Glutamatergic neuron (in vitro differentiated cells): ENCODE measurements at places on chromosomes 12 and 14. TPM values are rescaled to one million over a fixed set of nuclear protein-coding genes. Genes with fewer than 3 reads are reported as not detected.
A peak's percentile ranks its signal among the peaks of the same experiment; 100 is the strongest.

DBX2 gene
- not detected for total RNA-seq

- peak overlapping the region; percentile 19 for H3K27ac ChIP-seq
- H3K4me3 ChIP-seq = no peak overlapping the region
- no peak for DNase-seq
- no peaks in the 10 kb centered on the region for H3K27me3 ChIP-seq
Measured at GRCh38 chr12:105025890-105026289, 39.8 kb downstream of the NOPCHAP1 start.

GUCY2C gene
- total RNA-seq = not detected

ZNF641 gene
- 21.7 TPM for total RNA-seq

GRCh38 chr14:71666571-71667145, 265.6 kb upstream of the RGS6 start:
- no peaks in the 10 kb centered on the region for H3K4me1 ChIP-seq
- no peaks in the 10 kb centered on the region for H3K36me3 ChIP-seq
- DNase-seq = no peak
- H3K27ac ChIP-seq = no peak overlapping the region
- no peak overlapping the region for H3K4me3 ChIP-seq

DNA sequence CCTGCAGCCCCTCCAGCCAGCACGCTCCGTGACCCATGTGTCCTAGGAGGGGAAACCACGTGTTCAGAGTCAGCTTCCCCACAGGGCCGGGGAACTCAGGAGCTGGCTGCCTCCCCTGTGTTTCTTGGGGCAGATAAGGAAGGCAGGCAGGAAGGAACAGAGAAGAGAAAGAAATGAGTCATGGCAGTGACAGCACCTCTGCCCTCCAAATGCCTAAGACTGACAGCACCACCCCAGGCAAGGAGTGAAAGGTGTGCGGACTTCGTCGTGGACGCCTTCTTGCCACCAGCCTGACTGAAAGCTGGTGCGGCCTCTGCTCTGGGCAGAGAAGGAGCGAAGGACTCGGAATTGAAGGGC, 167.0 kb upstream of the FKBP4 start:
- peaks cover 14% of the 10 kb centered on the region for H3K4me1 ChIP-seq
- H3K27ac ChIP-seq = peak overlapping the region; percentile 67
- DNase-seq = no peak
- peak overlapping the region; percentile 23 for H3K4me3 ChIP-seq
- H3K27me3 ChIP-seq = peaks cover 1% of the 10 kb centered on the region

DNA sequence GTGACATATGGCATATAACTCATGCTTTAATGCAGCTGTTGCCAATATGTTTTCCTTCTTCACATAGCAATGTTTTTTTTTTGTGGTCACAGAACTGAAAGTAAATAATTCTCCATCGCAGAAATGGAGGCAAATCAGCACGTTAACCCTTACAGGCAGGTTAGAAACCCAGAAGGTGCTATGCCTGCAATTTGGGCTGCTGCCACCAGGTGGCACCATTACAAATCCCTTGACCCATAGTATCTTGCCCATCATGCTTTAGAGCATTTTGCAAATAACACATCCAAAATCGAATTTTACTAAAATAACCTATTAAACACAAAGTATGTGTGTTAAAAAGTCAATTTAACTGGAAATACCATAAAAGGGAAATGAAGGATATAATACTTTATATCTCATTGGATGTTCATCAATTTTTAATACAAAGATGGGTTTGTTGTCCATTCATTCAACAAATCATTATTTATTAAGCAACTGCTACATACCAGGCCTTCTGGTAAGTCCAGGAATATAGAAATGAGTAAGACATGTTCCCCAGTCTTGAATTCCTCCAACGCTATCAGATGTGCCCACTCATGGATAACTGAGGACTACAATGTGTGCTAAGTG, 340.1 kb downstream of the GLT1D1 start:
- peak; percentile 31 for DNase-seq
- H3K27me3 ChIP-seq = peaks cover 15% of the 10 kb centered on the region
- H3K36me3 ChIP-seq = no peaks in the 10 kb centered on the region
- H3K4me1 ChIP-seq = peaks cover 14% of the 10 kb centered on the region

- no peak overlapping the region for H3K27ac ChIP-seq
- peaks cover 5% of the 10 kb centered on the region for H3K27me3 ChIP-seq
- H3K4me3 ChIP-seq = peak overlapping the region; percentile 58
- peaks cover 14% of the 10 kb centered on the region for H3K4me1 ChIP-seq
- no peak for DNase-seq
- peaks cover 20% of the 10 kb centered on the region for H3K36me3 ChIP-seq
Measured at GRCh38 chr14:95292660-95293425, 26.9 kb downstream of the CLMN start.

TRIM9 gene
- total RNA-seq = 11.9 TPM

DNA sequence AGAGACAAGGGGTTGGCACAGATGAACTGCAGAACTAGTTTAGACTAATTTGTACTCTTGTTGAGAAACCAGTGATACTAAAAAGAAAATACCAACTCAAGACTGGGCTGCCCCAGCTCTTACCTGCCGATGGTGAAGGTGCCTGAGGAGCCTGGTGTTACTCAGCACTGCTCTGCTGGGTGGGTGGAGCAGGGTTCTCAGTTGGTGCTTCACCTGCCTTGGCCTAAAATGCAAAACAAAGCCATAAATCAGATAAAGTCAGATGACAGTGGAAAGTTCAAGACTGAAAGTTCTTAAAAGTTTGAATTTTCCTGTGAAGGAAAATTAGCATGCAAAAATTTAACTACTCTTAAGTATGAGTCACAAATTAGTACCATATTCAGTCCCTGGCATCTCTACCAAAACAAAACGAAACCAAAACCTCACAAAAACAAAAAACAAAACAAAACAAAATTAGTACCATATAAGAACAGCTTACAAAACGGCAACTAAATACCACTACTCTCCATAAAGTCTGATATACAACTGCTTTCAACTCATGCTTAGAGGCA, 21.9 kb downstream of the YBX3 start:
- no peak overlapping the region for H3K4me3 ChIP-seq
- H3K27me3 ChIP-seq = no peaks in the 10 kb centered on the region
- no peaks in the 10 kb centered on the region for H3K4me1 ChIP-seq
- no peaks in the 10 kb centered on the region for H3K36me3 ChIP-seq
- no peak overlapping the region for H3K27ac ChIP-seq
- DNase-seq = no peak

MYH6 gene
- total RNA-seq = not detected

DNA sequence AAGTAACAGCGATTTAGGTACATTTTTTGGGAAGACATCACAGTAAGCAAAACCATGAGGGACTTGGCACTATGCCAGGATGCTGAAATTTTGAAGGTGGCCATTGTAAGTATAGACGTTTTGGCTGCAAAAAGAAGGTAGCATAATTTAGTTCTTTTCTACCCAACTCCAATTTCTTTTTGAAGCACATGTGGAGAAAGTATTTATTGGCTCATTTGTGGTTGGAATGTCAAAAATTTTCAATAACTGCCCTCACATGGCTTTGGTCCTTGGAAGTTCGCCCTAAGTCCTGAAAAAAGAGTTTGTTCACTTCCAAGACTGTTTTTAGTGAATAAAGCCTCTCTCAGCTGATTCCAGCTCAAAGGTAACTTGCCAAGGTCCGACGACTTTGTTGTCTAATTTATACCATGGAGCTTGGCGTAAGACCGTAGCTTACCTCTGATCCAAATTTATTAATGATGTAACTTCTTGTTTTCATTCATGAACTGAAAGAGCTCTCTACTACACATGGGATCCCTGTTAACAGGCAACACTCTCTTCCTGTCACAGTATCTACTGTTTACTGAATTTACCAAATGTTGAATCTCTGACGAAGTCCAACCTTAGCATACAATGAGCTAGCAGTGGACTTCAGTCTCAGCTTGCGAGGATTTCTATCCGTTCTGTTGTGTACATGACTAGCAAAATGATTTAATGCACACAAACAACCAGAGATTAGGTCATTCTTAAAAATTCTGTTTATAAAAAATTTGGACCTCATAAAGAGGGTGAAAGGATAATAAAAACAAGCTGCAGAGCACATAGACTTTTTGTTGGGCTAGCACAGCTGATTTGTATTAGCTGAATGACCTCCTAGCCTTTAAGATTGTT, 49.0 kb downstream of the MSRB3 start:
- H3K27ac ChIP-seq = no peak overlapping the region
- H3K27me3 ChIP-seq = no peaks in the 10 kb centered on the region
- no peaks in the 10 kb centered on the region for H3K4me1 ChIP-seq
- DNase-seq = no peak
